Non-pigmented ciliary epithelial cell (primary cell): ENCODE measurements at places on chromosomes 4 and X.

DNA sequence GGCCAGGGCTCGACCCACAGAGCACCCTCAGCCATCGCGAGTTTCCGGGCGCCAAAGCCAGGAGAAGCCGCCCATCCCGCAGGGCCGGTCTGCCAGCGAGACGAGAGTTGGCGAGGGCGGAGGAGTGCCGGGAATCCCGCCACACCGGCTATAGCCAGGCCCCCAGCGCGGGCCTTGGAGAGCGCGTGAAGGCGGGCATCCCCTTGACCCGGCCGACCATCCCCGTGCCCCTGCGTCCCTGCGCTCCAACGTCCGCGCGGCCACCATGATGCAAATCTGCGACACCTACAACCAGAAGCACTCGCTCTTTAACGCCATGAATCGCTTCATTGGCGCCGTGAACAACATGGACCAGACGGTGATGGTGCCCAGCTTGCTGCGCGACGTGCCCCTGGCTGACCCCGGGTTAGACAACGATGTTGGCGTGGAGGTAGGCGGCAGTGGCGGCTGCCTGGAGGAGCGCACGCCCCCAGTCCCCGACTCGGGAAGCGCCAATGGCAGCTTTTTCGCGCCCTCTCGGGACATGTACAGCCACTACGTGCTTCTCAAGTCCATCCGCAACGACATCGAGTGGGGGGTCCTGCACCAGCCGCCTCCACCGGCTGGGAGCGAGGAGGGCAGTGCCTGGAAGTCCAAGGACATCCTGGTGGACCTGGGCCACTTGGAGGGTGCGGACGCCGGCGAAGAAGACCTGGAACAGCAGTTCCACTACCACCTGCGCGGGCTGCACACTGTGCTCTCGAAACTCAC is 3.6 kb downstream of the MID1IP1 start:
- no peak for DNase-seq

- no peak for DNase-seq
Measured at GRCh38 chr4:24980740-24981139, 50.0 kb downstream of the LGI2 start.

DNA sequence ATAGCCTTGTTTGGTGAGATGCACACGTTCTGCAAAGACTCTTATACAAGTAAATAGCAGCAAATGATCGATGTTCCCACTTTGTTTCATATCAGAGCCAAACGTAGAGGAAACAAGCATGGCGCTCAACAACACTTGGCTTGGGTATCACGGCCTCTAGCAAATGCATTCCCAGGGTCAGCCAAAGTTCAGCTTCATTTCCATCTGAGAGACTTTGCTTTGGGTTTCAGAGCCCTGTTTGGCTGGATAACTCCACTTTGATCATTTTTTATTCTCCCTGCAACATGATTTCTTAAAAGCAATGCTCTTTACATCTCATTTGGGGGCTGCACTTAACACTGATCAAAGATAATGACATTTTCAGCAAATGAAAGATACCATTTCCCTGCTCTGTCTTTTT is 199.2 kb upstream of the FAM9B start:
- no peak for DNase-seq

- DNase-seq = no peak
Measured at GRCh38 chr4:80637190-80637589, 301.7 kb downstream of the CFAP299 start.

- no peak for DNase-seq
Measured at GRCh38 chrX:52608961-52609360, 45.7 kb downstream of the SSX7 start.

GRCh38 chr4:52552778-52553177 is 106.3 kb downstream of the USP46 start:
- no peak for DNase-seq

DNA sequence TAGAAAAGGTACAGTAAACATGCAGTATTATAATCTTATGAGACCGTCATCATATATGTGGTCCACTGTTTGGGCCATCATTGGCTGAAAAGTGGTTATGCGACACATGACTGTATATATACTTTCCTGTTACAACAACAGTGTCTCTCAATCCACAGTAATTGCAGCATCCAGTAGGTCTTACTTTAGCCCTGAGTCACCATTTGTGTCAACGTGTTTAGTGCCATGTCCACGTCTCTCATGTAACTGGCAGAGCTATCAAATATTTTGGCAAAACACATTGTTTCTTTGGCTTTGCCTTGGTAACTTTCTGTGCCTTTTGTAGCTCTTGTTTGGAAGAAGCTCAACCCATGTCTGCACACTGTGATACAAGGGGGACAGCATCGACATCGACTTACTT is 73.8 kb downstream of the CD38 start:
- no peak for DNase-seq

- DNase-seq = no peak
Measured at GRCh38 chrX:31423609-31424189, 351.9 kb upstream of the FTHL17 start.

GRCh38 chr4:140152013-140152703 is 1.8 kb downstream of the MAML3 start:
- DNase-seq = no peak

- no peak for DNase-seq
Measured at GRCh38 chr4:8334786-8335460, 65.4 kb downstream of the HTRA3 start.

- no peak for DNase-seq
Measured at GRCh38 chr4:84699001-84699671, 116.2 kb downstream of the CDS1 start.

DNA sequence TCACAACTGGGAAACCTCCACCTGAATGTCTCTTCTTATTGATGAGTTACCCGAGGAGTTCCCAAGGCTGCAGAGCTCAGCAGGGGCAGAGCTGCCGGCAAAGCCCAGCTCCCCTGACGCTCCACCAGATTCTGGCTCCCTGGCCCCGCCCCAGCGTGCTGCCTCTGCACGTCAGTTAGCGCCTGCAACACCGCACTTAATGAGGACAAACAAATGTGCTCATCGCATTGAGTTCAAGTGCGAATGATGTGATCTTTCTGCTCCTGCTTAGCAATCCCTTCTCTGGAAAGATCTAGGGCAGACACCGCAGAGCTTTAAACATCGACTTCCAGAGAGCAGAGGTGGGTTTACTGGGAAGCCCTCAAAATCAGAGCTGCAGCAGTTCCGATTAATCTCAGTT is 55.5 kb upstream of the FBXW7 start:
- no peak for DNase-seq

GRCh38 chrX:141917801-141918200 is 14.1 kb downstream of the MAGEC1 start:
- no peak for DNase-seq

DNA sequence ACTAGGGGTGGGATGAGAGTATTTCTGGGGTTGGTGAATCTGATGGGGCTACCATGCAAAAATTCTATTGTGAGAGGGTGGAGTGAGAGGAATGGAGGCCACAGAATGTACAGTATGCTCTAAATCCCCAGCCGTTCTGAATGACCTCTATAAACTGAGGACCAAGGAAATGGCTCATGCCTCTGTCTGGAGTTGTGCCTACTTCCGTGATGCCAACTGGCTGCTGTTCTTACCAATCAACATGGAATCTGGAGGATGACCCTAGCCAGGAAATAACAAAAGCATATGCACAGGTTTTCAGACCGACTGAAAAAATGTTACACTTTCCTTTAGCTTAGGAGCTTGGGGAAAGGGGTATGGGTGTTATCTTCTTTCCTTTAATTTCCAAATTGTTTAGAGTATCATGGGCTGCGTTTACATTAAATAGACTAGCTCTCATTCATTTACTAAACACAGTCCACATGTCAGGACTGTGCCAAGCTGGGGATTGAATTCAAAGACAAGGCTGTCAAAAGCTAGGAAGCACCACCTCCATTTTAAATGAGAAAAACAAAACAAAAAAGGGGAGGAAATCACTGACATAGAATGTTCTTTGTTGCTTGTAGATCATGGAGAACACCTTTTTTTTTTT is 20.2 kb upstream of the CCKAR start:
- no peak for DNase-seq

GRCh38 chr4:177266506-177266905 is 43.2 kb upstream of the NEIL3 start:
- no peak for DNase-seq

GRCh38 chr4:7539659-7540058 is 104.9 kb upstream of the PSAPL1 start:
- DNase-seq = no peak

- DNase-seq = no peak
Measured at GRCh38 chr4:48121180-48121579, 12.9 kb downstream of the TXK start.

DNA sequence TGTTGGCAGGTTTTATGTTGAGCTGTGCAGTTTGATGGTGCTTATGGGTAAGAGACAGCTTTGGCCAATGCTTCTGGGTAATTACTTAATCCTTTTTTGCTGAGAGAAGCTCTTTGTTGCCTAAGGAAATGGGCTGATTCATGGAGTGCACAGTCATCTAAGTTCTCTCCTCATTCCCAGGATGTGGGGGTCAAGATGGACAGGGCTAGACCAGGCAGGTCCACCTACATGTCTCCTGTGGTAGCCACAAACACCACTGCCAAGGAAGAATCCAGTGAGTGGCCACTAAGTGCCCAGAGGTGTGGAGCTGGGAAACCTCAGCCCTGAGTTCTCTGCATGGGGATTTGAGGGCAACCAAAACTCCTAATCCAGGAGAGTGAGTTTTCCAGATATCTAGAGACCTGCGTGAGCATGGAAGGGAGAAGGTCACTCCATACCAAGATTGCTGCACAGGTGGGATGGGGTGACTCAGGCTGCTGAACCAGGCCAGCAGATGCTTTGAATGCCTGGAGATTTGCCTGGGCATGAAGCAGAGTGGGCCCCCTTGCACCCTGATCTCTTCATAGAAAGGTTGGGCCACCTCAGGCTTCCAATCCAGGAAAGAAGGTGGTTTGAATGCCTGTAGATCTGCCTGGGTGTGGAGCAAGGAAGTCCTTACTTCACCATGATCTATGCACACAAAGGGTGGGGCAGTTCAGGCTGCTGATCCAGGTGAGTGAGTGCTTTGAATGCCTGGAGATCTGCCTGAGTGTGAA is 234.8 kb upstream of the GNPDA2 start:
- DNase-seq = no peak

DNA sequence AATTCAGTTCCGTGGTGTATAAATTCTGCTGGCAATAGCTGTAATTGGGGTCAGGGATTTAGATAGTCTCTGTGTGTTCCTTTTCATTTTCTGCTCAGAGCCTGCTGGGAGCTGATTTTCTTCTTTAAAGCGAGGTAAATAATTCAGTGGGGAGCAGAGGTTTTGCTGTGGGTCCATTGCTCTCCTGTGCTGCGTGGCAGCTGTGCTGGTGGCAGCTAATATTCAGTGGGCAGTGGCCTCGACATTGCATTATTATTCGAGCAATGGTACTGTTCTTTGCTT is 13.7 kb downstream of the XG start:
- DNase-seq = no peak

GRCh38 chr4:48108309-48109073 is 25.6 kb downstream of the TXK start:
- DNase-seq = no peak

- no peak for DNase-seq
Measured at GRCh38 chr4:82467471-82467870, 37.1 kb downstream of the ENOPH1 start.

GRCh38 chr4:128524311-128524710 is 236.7 kb upstream of the PGRMC2 start:
- DNase-seq = no peak

DNA sequence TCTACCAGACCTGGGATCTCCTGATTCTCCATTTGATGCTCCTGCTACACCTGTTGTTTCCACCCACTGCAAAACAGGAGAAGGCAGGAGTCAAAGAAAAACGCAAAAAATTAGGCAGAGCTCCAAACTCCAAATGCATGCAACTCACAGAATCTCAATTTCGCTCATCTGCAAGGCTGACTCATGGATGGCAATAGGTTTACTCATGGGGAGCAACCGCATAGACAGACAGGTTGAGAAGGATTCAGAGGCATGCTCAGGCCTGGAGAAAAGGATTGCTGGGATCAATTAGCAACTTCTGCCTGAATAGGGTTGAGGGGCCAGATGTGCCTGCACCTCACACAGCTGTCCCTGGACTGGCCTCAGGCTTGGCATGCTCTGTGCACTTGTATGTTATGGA is 231.0 kb downstream of the LDB2 start:
- DNase-seq = peak; percentile 78

DNA sequence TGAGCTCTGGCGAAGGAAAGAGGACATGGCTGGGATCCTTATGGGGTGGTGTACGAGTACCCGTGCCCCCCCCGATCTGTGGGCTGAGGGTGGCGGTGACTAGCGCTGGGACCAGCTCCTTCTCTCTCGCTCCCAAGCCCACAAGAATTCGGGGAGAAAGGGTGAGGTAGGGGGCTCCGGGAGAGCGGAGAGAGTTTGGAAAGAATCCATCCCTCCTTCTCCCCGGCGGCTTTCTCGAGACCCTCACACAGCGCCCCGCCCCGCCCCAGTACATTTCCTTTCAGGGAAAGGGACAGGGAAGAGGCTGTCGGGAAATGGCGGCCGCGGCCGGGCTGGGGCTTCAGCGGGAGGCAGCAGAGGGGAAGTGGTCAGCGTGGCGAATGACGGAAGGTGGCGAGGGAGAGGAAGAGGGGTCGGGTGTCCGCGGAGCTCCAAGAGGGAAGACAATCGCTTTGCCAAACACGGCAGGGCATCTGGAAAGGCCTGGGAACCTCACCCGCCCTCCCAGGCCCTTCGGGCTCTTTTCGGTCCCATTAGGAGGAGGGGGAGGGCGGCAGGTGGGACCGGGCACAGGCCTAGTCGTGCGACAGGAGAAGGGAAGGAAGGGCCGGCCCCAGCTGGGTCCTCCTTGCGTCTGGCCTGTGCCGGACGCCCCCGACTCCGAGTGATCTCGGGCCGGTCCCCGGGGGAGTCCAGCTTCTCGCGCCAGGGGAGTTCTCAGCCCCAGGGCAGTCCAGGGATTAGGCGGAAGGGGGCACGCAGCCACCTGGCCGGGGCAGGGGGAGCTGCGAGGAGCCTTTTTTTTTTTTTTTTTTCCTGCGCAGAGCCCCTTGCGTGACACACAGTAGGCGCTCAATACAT is 10.2 kb downstream of the HNRNPH2 start:
- no peak for DNase-seq

- DNase-seq = no peak
Measured at GRCh38 chr4:186957952-186958555, 234.4 kb upstream of the FAT1 start.

DNA sequence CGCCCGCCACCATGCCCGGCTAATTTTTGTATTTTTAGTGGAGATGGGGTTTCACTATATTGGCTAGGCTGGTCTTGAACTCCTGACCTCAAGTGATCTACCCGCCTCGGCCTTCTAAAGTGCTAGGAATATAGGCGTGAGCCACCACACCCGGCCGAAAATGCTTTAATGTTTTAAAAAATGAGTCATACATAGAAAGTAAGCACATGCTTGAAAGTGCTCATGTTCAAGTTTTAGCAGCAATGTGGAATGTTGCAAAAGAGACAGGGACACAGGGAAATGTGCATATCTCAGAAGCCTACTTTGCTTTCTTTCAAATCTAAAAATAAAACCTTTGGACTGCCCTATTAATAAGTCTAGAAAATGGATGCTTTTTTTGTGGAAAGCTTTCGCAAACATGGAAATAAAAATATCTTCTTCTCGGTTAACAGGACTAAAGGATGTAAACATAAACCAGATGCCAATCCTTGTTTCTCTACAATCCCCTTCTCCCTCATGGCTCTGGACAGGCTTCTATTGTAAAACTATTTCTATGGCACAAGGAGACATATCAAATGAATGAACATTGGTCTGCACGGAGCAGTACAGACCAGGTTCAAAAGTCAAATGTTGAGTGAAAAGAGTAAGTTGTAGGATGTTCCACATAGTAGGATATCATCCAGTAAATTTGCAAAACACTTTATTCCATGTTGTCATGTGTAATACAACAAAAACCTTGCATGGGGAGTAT is 15.0 kb downstream of the MECP2 start:
- DNase-seq = no peak

- no peak for DNase-seq
Measured at GRCh38 chrX:23626651-23627050, 40.6 kb upstream of the PRDX4 start.
